ENCODE measurements at places on chromosomes 5 and 9.

DNA sequence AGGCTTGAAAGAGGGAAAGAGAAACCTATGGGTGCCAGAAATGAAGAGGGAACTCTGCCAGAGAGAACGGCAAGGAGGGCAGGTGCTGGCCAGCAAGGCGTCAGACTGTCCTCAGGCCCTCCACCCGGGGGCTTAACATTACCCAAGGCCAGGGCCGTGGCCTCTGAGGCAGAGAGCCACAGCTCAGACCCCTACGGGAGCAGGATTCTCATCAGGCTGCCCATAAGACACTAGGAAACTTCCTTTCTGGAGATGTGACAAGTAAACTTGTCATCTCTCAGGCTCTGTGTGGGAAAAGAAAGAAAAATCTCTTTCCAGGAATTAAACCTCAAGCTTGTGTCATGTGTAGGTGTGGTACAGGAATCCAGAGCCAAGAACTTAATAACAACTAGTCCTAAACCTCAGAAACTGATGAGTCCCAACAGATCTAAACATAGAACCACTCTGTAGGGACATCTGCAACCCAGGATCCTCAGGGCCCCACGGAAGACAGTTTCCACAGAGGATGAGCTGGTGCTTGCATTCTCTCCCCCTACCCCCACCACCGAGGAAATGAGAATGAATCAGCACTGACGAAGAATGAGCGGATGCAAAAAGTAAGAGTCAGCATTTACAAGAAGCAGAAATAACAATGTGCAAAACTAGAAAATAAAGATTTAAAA is 74.3 kb downstream of the DCP2 start:
- no peak for DNase-seq

- DNase-seq = no peak
These were observed 24.0 kb upstream of the ASPN start for GRCh38 chr9:92506184-92506857.

GRCh38 chr9:135530146-135530545 is 8.9 kb downstream of the LCN1 start:
- no peak for DNase-seq

DNA sequence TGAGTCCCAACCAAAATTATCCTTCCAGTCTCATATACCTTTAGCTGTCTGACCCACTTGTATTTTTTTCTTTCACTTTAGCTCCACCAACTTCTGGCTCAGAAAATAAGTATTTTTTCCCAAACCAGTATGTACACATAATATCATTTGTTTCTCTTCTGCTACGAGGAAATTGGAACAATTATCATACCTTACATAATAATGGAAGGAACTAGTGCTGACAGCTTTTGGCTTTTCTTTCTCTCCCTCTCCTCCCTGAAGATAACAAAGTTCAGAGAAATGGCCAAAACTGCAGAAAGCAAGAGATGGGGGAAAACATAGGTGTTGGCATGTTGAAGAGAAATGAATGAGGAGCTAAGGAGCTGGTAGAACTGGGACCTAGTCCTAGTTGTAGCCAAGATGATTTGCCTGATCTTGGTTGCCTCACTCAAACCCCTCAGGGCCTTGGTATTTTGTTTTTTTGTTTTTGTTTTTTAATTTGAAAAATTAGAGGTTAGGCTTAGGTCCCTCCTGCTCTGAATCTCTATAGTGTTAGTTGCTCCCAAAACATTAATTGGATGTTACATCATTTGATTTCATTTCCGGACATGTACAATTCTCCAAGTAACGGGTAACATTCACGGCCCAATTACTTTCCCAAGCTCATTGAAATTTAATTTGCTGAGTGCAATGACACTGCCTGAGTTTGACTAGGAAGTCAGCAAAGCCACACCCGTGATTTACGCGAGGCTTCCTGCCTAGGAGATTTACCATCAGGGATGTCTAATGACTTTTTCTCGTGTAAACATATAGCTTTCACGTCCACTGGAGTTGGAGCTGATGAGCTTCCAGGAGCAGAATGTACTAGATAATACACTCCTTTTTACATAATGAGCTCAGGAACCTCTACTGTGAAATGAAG is 291.6 kb downstream of the TLE1 start:
- no peak for DNase-seq

GRCh38 chr9:19176856-19177255 is 49.6 kb upstream of the PLIN2 start:
- no peak for DNase-seq

GRCh38 chr5:173823721-173824567 is 64.2 kb upstream of the CPEB4 start:
- DNase-seq = no peak

DNA sequence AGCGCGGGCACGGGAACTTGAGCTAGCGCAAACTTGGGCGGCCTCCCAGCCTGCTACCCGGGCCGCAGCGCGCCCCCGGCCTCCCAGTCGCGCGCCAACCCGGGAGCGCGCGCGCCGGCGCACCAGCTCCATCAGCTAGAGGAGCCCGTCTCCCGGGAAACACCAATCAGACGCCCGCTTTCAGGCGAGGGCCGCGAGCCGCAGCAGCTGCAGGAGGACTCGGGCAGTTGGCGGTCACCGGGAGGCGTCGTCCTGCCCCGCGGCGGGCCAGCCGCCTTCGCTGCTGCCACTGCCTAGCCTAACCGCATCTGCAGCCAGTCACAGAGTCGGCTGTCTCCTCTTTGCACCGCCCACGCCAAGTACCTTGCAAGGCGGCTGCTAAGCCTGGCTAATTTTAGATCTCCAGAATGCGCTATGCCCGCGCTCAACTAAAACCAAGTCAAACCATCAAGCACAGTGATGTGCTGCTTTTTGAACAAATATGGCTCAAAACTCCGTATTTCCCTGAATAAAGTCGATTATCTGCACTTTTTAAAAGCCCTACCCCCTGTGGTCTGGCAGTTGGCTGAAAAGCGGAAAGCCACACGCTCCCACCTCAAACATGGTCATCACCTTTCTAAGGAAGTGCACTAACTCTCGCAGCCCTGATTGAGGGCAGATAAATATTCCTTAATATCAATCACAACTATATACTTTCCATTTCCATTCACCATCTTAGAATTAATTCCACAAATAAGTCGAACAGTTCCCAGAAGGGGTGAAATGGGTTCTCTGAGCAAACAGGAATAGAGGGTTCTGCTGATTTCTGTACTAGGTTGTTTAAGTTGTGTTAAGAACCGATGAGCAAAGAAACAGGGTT is 221.8 kb downstream of the MEF2C start:
- DNase-seq = peak; percentile 93

- DNase-seq = no peak
These were observed 57.6 kb downstream of the SPOCK1 start for GRCh38 chr5:137441476-137441875.

- DNase-seq = no peak
These were observed 82.9 kb downstream of the ADAMTS2 start for GRCh38 chr5:179262126-179262920.

DNA sequence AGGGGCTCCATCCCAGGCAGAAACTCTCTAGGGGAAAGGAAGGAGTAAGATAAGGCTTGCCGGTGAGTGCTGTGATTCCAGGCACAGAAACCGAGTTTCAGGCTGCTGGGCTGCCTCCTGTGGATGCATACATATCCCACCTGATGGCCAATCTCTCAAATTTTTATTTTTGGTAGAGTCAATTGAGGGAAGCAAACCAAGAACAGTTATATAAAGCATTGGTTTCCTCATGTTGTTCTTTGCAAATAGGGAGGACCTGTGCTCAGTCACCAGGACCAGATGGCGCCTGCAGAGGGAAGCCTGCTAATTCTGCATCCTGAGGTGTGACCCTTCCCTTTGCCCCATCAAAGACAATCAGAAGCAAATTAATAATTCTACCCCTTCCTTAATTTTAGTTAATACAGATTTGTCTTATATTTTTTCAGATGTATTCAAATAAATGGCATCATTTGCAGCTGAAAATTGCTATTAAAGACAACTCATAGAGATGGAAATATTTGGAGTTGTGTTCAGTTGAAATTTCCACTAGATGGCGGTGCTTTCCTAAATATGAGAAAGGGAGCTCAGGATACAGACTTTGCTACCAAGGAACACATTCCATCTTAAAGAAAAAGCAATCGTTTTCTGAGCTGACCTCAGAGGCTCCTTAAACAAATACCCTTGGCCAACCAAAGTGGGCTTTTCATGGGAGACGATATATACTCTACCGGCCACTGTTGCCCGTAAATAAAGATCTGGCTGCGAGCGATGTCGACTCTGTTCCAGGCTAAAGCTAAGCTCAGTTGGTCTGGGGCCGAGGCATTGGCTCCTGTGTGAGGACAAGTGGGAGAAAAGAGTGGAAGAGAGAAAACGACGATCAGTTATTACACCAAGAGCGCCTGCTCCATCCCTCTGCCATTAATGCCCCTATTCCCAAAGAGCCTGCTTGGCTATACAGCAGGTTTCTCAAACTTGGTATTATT is 225.7 kb upstream of the KLF9 start:
- DNase-seq = peak; percentile 45

DNA sequence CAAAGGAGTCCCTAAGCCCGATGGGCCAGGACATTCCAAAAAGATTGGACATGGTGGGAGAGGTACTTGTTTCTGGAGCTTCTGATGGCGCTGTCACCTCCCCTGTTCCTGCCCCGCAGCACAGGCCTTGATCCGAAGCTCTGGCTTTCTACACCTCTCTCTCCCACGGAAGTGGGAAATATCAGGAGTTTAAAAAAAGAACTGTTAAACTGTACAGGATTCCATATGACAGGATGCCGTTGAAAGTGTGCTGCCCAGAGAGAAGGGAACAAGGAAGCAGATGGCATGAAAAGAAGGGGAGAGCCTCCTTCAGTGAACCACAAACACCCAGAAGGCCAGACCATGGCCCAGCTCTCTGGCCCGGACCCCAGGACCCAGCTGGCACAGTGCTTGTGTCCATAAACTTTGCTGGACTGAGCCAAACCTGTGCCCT is 26.8 kb upstream of the SLC2A8 start:
- no peak for DNase-seq

- no peak for DNase-seq
These were observed 173.6 kb upstream of the MAP3K1 start for GRCh38 chr5:56641635-56642260.

DNA sequence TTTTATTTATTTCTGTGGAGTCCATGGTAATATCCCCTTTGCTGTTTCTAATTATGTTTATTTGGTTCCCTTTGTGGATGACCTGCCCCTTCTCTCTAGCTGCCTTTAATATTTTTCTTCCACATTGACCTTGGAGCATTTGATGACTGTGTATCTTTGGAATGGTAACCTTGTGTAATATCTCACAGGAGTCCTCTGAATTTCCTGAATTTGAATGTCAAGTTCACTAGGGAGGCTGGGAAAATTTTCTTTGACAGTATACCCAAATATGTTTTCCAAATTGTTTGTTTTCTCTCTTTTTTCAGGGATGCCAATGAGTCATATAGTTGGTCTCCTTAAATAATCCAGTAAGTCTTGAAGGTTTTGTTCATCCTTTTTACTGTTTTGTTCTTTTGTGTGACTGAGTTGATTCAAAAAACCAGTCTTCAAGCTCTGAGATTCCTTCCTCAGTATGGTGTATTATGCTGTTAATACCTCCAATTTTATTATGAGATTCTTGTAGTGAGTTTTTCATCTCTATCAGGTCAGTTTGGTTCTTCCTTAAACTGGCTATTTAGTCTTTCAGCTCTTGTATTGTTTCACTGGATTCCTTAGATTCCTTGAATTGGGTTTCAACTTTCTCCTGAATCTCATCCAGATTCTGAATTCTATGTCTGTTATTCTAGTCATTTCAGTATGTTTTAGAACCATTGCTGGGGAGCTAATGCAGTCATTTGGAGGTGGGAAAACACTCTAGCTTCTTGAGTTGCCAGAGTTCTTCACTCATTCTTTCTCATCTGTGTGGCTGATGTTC is 349.0 kb upstream of the TARS1 start:
- no peak for DNase-seq

DNA sequence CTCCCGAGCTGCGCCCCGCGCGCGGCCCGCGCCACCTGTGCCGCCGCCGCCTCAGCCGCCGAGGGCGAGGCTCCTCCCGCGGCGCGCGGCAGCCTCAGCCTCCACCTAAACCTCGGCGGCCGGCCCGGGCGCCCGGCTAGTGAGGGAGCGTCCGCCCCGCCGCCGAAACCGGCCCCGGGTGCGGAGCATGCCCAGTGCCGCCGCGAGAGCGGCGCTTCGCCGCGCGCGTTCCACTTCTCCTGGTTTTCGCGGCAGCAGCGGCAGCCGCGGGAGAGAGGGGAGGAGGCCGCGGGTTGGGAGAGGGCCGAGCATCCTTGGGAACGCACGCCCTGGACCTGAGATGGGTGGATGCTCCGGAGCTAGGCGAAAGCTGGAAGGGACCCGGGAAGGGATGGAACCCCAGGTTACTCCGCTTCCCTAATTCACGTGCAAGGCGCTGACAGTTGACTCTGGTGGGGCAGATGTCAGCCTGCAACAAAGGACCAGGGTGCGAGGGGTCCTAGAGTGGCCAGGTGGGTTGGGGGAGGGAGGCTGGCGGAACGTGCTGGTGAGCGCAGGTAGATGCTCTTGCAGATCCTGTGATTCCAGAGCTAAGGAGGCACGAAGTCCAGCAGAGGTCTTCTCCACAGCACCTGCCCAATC is at the start of gene CTNND2:
Gene CTNND2, minus strand, starts transcription at position 182 of the 642 bp plus-strand sequence. CDS start 593 bp downstream, outside the sequence.
- DNase-seq = peak; percentile 49

DNA sequence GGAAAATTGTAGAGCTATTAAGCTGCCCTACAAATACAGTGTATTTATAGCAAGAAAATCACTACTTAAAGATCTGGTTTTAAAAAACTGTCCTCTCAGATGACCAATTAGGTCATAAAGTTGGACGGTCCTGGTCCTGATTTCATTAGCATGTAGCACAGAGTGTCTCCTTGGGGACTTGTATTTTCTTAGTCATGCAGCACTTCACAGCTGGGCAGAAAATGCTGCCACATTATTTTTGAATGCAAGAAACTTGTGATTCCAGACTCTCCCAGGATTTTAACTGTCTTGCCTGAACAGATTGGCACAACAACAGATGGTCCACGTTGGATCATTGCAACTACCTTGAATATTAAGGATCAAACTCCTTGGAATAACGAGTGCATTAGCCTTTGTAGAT is 348.1 kb upstream of the SGCD start:
- no peak for DNase-seq

DNA sequence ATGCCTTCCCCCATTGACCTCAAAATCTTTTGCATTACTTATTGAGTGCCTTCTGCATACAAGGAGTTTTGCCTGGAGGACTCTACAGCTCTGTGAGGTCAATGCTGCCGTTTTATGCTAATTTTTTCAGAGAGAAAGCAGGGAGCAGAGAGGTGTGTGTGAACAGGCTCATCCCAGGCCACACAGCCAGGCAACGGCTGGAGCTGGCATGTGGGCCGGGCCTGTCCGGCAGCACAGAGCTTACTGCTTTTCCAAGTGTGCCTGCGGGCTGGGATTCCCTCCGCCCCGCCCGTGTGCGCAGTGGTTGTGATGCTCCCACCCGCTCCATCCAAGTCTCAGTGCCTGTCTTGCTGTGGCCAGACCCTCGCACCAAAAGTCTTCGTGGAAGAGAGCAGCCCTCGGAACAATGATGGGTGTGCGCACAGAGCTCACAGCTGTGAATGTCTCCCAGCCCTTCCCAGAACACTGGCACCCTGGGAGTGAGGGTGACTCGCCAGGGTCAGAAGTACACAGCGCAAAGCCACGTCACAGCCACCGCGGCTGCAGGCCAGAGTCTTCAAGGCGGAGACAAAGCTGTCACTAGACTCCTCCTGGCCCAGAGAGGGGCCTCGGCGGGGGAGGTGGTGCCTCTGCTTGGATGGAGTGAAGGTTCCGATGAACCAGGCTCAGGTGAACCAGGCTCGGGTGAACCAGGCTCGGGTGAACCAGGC is 82.8 kb downstream of the COL5A1 start:
- no peak for DNase-seq

GRCh38 chr9:127130661-127131538 is 8.5 kb upstream of the ANGPTL2 start:
- no peak for DNase-seq

GRCh38 chr9:6078382-6079105 is 63.1 kb upstream of the RANBP6 start:
- no peak for DNase-seq
